ENCODE measurements at places on chromosomes 2 and 18.

GRCh38 chr2:216735086-216735485, 39.7 kb upstream of the IGFBP5 start:
- no peak for DNase-seq

DNA sequence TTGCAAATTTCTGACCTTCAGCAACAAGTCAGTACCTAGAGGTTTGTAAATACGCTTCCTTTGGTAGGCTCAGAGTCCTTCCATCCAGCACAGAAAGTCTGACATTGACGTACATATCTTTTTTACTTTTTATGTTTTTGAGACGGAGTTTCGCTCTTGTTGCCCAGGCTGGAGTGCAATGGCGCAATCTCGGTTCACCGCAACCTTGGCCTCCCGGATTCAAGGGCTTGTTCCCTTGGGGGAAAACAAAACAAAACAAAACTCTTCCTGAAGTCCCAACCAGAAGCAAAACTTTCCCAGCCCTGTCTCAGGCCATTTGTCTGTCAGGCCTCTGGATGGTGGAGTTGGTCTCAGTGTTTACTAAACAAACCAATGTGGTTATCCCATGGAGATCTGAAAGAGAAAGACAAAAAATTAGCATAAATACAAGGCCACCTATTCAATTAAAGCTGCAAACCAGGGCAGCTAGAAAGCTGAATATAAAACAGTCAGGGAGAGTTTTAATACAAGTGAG, 29.6 kb upstream of the ATL2 start:
- no peak for DNase-seq

DNA sequence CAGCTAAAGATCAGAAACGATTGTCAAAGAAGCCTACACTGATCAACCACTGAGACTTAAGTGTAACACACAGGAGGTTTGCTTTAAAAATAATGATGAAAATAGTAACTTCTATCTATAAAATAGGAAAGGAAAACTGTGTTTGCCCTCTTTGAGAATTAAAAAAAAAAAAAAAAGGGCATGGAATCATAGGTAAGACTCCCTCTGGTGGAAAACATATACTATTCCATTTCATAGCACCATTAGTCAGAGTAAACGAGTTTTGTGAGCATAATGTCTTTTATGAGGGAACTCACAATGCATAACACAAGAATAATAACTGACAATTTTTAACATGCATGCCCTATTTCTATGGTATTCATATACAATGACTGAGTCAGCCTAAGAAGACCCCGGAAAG, 36.3 kb downstream of the SLC35F5 start:
- DNase-seq: no peak

GRCh38 chr2:238438856-238439849, 12.4 kb downstream of the ASB1 start:
- no peak for DNase-seq

DNA sequence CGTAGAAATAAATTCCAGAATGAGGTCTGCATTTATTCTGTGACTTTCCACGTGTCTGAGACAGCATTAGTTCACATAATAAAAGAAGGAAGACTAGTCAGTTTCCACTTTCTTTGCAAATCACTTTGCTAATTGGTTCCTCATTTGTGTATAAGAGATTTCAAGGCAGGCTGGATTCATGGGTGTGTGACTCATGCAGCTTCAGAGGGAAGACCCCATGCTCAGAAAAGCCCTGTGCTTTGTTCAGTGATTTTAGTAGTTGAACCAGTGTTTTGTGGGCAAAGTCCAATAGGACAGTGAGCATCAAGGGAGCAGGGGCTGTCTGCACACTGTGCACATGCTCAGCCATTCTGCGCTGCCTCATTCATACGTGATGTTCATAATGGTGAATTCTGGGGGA, 297.8 kb downstream of the DLGAP1 start:
- DNase-seq: peak; percentile 8
